ENCODE measurements at places on chromosomes 11 and 22. TPM values are rescaled to one million over a fixed set of nuclear protein-coding genes. Genes with fewer than 3 reads are reported as not detected.

- H3K4me3 ChIP-seq, result peak overlapping the region; percentile 25
- no peaks in the 10 kb centered on the region for H3K36me3 ChIP-seq
- DNase-seq, result no peak
- H3K27ac ChIP-seq, result peak overlapping the region; percentile 53
- no peaks in the 10 kb centered on the region for H3K27me3 ChIP-seq
Observed at GRCh38 chr22:42397332-42398249, 34.6 kb downstream of the NFAM1 start.

- no peak overlapping the region for H3K4me3 ChIP-seq
- H3K27me3 ChIP-seq, result peaks cover 41% of the 10 kb centered on the region
- H3K4me1 ChIP-seq, result peaks cover 6% of the 10 kb centered on the region
- no peak overlapping the region for H3K27ac ChIP-seq
- peaks cover 3% of the 10 kb centered on the region for H3K36me3 ChIP-seq
Observed at GRCh38 chr22:48083502-48083901, 1321.1 kb downstream of the TBC1D22A start.

GRCh38 chr11:70672991-70673653, 274.8 kb downstream of the CTTN start:
- no peak overlapping the region for H3K27ac ChIP-seq
- DNase-seq, result no peak
- no peaks in the 10 kb centered on the region for H3K4me1 ChIP-seq
- H3K36me3 ChIP-seq, result peaks cover 4% of the 10 kb centered on the region
- no peak overlapping the region for H3K4me3 ChIP-seq

Gene PIK3C2A
- 33.0 TPM for total RNA-seq

Gene ACER3
- 7.6 TPM for total RNA-seq

Gene TRMT112
- 110 TPM for total RNA-seq

Measured in T-helper 17 cell (primary cell).